Endodermal cell (in vitro differentiated cells): ENCODE measurements at places on chromosomes 5 and 9.

GRCh38 chr5:90807496-90807895 lies 248.9 kb downstream of the ADGRV1 start:
- DNase-seq: no peak

DNA sequence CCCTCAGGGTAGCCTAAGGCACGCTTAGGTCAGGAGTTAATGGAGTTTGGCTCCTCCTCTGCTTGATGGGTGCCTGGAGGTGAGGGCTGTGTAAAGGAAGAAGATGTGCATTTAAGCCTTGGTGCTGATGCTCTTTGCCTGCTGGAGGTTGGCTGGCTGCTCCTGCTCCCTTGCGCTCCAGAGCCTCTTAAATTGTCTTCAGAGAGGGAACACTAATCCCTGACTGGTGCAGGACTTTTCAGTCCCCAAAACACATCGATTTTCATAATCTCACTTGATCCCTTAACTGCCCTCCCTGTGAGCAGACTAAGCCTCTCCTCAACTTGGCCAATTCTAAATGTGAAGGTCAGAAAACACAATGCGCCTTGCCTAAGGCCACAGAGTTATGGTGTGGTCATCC lies 16.2 kb upstream of the TCOF1 start:
- no peak for DNase-seq

GRCh38 chr9:74771262-74771585 lies 116.5 kb downstream of the TRPM6 start:
- DNase-seq: no peak

DNA sequence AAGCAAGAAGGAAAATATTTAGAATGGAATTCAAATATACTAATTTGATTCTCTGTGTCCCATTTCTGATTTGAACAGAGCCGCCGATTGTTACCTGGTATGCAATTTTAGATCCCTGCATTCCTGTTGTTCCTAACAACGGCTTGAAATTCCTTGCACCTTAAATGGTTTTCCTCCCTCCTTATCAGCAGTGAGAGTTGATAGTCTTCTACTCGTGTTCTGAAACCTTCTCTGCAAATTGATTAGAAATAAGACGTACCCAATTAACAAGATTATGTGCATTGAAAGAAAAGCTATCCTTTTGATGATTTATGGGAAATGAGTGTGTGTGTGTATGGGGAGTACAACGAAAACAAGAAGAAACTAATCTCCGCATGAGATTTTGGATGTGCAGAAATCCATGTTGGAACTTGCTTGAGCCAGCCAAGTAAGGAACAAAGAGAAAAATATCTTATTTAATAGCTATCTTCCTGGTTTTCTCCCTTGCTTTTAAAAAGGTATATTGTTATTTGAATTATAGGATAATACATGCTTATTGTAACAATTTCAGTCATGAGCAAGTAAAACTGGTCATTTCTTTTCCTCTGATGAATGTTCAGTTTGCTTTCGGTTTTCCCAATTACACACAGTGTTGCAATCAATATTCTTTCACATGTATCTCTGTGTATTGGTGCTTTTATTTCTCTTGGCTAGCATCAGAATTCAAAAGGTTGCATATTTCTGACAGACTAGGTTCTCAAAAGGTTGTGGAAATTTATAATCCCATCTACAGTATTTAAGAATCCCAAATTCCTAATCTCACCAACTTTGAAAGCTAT lies 211.1 kb upstream of the ACTBL2 start:
- DNase-seq: no peak

- no peak for DNase-seq
Measured at GRCh38 chr5:108669462-108669861, 78.2 kb upstream of the FER start.

DNA sequence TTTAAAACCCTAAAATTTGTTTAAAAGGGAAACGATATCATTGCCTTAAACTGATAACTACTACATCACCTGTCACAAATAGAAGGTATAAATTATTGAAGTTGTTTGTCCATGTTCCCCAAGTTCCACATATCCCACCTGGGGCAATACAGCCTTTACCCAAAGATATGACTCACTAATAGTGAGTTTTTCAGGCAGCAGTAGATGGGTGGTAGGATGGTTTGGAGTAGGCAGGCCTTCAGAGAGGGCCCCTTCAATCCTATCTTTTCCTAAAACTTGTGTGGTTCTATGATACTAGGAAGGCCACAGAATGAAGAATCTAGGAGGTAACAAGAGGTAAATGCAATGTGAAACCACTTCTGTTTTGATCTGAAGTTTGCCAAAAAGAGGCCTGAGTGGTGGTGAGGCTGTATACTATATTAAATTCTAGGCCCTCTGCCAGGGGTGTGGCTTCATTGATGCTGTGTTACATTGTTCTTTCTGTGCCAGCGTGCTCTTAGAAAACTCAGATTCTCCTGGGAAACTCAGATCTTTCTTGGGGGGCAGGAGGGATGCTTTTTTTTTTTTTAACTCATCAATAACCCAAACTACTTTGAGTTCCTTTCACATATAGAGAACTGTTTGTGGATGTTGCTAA lies 7.2 kb downstream of the CYSTM1 start:
- no peak for DNase-seq

DNA sequence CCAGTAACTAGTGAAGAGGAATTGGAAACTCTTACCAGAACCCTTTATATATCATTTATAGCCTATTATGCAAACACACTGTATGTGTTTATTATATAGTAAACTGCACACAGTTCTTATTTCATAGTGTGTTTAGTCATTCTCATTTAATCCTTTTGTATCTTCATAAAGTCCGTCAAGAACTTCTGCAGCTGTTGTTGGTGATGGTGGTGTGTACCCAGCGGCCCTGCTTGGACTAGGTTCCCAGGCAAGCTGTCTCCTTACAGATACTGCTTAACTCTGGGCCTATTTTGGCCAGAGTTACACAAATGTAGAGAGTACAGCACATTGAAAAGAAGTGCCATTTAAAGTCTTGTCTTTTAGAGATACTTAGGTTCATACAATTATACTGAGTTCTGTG lies 231.9 kb downstream of the NDUFS4 start:
- no peak for DNase-seq

- peak; percentile 5 for DNase-seq
Measured at GRCh38 chr5:6510132-6510531, 61.5 kb downstream of the UBE2QL1 start.

DNA sequence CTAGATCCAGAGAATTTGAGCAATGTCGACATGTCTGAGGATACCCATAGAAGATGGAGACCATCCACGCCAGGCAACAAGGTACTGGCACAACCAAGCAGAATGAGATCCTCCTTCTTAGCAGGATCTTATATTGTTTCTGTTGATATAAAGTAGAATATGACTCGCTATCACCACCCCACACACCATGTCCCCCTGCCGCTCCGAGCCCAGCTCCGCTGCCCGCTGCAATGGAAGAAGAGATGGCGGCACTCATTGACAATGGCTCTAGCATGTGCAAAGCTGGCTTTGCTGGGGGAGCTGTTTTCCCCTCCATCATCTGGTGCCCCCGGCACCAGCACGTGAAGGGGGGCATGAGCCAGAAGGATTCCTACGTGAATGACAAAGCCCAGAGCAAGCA lies 49.5 kb upstream of the FBXL7 start:
- DNase-seq: no peak

DNA sequence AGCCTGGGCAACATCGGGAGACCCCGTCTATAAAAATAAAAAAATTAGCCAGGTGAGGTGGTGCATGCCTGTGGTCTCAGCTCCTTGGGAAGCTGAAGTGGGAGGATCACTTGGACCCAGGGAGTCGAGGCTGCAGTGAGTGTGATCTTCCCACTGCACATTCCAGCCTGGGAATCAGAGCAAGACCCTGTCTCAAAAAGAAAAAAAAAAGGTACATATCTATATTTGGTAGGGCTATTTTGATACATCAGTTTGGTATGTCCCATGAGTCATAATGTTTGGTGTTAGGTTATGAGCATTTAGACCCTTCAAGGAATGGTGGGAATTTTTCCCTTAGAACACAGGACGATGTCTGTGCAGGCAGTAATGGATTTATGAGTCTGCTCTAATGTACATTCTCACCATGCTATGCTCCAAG lies 55.3 kb upstream of the POU4F3 start:
- no peak for DNase-seq

DNA sequence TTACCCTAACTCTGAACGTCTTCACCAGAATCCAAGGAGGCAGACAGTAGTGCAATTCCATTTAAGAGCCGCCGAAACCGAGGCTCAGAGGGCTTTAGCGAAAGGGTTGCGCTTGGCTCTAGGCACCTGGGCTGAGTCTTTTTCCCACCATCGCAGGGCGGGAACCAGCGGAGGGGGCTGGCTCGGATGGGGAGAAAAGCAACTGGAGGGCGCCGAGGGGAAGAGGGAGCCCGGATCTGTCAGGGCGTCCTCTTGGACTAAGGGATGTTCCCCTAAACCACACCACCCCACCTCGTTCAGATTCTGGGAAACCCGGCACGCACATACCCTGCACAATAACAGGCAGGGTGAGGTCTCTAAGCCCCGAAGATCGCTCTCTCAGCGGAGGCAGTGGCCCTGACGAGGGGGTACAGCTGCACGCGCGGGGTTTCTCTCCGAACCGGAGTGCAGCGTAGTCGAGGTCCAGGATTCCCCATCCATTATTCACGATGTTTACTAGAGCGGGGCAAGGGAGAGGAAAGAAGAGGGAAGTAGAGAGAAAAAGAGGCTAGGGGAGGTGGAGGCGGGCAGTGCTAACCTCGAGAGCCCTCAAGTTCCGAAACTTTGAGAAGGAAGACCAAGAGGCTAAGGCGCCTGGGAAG lies 1.3 kb upstream of the POU4F3 start:
- peak; percentile 67 for DNase-seq

DNA sequence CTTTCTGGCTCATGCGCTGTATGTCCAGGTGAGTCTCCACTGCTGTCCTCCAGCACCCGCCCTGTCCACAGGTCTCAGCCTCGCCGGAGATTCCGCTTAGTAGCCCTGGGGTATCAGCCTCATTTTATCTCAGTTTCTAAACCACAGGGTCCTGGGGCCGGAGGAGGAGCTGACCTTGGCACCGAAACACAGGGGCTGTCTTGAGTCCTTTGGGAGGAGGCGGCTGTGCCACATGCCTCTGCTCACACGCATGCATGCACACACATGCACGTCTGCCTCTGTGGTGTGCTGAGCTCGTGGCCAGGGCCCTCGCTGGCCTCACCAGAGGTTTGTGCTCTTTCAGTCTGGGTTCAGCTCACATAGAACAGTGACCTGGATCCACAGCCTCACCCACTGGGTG lies 23.3 kb downstream of the TRIP13 start:
- no peak for DNase-seq

DNA sequence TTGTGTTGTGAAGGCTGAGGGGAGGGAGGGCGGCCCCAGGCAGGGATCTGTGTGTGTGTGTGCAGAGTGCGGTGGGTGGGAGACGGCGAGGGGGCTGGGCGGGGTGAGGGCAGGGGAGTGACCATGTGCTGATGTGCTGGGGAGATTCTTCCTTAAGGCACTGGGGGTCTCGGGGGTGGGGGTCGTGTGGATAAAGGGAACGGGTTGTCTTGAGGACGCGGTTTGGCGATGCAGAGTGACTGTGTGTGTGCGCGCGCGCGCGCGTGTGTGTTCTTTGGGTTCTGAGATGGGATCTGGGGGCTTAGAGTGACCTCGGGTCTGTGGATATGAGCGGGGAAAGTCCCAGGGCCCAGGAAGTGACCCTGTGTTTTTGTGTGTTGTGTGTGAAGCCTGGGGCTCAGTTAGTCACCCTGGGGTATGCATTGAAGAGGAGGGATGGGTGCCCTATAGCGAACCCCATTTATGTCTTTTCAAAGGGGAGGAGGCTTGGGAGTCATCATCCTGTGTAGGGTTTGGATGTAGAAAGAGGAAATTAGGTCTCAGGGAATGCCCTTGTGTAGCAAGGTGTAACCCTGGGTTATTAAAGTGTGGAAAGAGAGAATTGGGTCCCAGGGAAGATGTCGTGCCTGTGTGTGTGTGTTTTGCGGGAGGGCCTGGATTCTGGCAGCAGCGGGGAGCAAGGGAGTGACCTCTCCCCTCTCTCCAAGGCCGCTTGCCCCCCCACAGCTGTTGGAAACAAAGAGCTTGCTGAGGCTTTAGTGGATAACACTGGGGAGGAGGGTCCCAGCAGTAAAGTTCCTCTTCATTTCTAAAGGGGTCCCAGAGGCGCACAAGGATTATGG lies 1.4 kb downstream of the TMEFF1 start:
- DNase-seq: peak; percentile 68

DNA sequence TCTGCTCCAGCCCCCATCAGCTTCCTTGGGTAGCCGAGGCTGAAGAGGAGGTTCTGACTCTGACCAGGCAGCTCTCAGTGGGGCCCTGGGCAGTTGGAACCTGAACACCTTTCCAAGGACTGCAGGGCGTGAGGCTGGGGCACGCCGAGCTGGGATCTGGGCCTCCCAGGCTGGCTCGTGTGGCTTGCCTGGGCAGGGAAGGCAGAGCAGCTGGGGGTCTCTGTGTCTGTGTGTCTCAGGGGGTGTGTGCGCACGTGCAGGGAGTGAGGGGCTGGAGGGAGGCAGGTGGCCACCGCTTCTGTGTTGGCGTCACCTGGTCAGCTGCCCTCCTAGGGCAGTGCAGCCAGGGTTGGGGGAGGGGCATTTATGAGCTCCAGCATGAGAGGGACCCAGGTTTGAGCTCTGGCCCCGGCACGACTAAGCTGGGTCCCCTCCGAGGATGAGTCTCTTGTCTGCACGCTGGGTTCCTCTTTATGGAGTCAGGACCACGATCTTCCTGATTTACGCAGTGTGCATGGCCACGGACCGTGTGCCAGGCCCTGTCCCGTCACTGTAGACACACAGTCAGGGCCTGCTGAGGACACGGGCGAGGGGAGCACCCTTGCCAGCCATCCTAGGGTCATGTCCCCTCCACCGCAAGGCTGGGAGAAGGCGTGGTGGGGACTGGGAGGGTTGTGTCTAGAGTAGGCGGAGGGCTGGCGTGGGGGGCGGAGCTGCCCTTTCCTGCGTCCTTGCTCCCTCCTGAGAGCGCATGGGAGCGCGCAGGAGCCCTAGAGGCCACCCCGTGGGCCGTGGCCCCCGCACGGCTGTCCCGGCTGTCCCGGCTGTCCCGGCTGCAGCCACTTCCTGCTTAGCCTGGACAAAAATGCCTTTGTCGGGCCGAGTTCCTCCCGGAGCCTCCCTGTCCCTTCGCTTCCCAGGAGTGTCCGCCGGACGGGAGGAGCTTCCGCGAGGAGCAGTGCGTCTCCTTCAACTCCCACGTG lies 4.6 kb downstream of the ADAMTSL2 start:
- no peak for DNase-seq

DNA sequence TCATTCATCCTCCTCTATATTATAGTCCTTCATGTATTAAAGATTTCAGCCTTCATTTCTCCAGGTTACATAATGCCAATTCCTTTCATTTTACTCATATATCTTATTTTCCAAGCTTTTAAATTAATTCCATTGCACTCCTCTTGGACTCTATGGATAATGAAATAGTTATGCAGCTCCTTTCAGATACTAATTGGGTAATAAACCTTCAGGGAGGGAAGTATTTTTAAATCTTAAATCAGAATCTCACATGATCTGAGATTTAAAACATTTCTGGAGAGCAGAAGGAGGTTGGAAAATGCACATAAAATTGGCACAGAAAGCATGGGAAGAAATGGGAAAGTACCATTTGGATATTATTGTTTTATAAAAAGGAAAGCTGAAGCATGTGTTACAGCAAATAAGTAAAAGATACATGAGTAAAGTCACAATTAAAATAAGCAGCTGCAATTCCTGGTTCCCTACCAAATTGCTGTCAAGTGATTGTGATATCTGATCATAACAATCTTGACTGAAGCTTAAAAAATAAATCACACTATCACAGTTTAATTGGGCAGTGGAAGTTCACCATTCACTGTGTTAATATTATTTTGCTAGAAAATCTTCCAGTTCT lies 257.9 kb upstream of the NREP start:
- DNase-seq: no peak
